ENCODE measurements at places on chromosomes 3 and 15.

DNA sequence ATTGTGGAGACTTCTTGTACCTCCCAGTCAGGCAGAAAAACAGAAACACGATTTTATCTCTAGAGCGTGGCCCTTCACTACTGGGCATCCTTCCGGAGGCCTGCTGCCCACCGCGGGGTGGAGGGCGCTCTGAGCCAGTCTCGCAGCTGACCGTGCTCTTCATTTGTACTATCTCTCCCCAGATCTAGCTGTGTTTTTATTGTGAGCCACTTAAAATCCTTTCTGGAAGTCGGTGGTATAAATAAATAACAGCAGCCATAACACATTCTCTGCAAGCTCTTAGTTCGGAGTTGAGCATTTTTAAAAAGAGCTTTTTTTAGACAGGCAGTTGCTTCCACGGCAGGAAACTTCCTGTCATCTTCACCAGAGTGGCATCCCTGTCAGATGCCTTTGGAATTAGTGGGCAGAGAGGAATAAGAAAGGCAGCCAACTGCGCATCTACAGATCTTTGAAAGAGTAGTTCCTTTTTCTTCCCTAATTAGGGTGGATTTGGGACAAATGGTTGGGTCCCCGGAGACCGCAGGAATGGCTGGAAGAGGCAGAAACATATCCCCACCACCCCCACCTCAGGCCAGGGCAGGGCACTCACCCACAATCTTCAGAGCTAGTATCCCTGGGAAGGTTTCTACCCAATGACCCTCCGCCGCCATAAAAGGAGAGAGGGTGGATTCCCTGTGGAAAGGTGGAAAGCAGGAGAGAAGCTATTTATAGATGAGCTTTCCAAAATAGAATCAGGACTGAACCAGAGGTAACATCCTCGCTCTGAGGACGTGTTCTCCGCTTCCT is 91.1 kb downstream of the TOP2B start:
- DNase-seq, result no peak

DNA sequence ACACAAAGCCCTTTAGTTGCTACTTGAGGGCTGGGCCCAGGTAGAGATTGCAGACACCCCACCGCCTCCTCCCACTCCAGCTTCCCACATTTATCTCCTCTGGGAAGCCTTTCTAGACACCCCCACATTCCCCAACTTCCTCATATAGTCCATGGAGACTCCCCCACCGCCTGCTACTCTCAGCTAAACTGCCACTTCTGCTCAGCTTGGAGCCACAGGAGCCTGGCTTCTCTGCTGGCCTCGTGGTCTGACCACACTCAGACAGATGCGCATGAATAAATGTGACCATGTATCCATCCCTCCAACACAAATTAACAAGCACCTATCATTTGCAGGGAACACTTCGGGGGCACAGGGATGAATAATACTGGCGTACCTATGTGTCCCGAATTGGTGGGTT is 10.5 kb upstream of the ACSBG1 start:
- DNase-seq, result no peak

DNA sequence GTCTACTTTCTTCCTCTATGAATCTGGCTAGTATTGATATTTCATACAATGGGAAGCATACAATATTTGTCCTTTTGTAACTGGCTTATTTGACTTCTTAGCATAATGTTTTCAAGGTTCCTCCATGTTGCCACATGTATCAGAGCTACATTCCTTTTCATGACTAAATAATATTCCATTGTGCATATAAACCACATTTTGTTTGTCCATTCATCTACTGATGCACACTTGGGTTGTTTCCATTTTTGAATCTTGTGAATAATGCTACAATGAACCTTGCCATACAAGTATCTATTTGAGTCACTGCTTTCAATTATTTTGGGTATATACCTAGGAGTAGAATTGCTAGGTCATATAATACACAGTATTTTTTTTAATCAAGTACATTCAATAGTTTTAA is 38.0 kb downstream of the OSBPL10 start:
- DNase-seq, result no peak

- no peak for DNase-seq
Observed at GRCh38 chr3:32422943-32423342, 31.3 kb downstream of the CMTM7 start.

GRCh38 chr3:115859002-115859807 is 235.9 kb downstream of the GAP43 start:
- no peak for DNase-seq

DNA sequence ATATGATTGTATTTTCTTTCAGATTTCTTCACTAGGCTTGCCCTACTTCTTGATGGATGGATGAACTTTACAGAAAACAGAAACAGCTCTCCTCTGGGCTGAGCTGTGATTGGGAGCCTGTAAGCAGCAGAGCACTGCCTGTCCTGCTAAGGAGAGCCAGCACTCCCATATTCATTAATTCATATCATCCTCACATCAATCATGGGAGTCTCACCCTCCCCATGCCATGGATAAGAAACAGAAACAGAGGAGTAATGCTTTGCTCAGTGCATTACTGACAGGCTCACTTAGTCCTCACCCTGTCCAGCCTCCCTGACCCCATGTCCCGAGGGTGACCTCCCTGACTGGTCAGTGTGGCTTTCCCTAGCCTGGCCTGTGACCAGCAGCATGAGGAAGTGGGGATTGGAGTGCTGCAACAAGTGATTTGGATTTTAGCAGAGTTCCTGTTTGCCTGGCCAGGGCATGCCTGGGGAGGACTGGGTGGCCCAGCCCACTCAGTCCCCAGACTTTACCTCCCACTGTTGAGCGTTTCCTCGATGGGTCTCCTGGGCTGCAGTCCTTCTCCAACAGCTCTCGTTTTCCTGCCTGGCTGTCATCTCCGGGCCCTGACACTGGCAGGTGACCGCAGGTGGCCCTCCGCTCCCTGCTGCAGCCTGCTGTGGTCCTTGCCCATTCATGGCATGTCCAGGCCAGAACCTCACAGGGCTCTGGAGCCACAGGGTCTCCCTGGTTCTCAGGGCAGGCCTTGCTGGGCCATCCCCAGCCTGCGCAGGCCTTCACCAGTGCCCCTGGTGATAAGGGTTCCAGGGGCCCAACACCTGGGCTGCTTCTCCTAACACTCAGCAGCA is 1.3 kb upstream of the TMIE start:
- DNase-seq, result no peak

- DNase-seq, result no peak
Observed at GRCh38 chr15:48766196-48766595, 44.7 kb downstream of the CEP152 start.

DNA sequence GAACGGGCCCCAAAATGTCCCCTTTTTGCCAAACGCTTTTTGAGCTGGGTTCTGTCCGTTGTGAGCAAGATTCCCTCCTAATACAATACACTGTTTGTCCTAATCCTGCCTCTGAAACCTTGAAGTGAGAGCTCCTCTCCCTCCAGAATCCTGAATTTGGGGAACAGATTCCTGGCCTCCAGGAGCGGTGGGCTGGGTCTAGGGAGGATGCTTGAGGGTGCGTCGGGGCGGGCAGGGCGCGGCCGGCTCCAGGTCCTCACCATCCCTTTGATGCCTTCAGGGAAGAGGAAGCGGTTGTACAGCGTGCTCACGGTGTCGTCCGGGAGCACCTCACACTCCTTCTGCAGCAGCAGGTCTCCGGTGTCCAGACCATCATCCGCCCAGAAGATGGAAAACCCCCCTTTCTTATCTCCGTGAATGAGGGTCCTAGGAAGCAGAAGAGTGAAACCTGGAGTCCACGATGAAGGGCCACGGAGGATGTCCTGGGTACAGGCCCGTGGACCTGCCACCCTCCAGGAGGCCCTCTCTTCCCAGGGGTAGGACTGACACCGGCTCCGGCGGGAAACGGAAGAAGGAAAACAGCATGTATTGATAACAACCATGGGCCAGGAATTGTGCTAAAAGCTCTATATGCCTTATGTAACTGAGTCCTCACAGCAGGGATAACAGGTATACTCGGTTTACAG is 23.2 kb downstream of the ALDH1L1 start:
- DNase-seq, result no peak

GRCh38 chr3:152190636-152191183 is 78.0 kb upstream of the MBNL1 start:
- no peak for DNase-seq

DNA sequence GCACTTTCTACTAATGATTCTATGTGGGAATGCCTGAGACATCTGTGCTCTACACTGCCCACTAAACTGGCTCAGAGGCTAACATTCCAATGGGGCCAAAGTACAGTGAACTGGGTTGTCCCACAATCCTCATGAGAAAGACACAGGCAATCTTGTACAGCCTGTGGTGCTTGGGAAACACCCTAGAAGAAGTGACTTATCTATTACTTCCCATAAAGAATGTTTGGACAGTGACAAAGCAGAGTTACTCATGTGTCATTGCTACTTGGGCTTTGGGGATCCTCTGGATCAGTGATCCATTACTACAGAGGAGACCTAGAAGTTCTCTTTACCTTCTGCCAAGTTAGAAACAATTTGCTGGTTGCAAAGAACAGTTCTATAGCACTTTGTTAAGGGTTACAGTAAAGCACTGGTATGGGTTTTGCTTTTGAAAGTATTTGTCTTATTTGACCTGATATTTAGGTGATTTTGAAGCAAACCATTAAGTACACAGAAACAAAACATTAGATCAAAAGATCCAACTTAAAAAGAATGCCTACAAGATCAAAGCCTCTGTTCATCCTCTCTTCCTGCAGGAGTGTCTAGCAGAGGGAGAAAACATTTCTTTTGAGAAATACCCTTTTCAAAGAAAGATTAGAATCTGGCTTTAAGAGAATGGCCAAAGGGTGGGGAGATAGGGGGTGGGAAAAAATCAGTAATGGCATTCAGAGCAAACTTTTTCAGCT is 75.8 kb downstream of the CTNNB1 start:
- no peak for DNase-seq

DNA sequence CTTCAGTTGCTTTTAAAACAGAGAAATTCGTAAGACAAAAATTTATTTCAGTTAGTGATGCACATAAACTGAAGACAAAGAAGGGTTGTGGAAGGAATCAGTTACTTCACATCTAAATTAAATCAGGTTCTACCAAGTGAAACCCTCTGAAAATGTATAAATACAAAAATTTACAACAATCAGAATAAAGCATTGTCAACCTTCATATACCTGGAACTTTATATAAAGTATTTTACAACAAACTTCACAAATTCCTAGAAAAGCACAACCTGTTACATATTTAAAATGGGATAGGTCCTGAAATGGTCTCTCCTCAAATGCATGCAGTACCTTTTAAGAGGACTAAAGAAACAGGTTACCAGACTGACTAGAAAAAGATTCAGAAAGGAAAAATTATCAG is 26.9 kb downstream of the ATOSA start:
- no peak for DNase-seq

GRCh38 chr3:106172780-106173179 is 304.0 kb upstream of the CBLB start:
- no peak for DNase-seq

DNA sequence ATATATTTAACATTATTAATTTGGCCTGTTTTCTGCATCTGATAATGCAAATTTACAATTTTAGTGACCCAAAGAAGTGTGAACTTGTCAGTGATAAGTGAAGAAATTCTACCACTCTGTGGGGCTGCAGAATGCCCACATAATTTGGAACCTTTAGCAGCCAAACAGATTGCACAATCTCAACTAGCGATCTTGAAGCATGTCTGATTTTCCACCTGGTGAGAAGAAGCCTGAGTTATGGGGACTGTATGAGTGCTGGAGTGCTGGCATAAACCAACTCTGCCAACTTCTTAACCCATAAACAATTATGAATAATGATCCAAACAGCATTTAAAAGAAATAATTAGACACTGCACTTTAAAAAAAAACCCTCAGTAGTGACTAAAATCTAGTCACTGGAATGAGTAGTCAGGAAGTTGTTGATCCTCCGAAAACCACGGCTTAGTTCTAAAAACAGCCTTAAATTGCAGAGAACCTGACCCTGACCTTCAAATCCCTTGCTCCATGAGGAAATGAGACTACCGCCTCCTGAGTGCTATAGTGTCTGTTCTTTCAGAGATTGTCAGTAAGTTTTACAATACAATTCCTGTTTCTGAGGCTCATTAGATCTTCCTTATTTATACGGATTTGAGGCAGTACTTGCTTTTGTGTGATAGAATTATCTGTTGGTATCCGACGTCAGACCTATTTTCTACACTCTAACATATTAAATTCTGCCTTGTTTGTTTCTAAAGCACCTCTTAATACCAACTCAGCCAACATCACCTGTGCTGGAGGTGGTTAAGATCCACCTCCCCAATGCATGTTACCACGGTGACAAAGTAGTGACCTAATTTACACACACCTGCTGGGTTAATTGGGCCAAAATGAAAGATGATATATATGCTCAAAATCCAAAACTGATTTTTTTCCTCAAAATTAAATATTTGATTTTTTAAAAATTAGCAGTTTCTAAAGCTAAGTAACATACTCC is 267.7 kb downstream of the ZBTB20 start:
- DNase-seq, result no peak

GRCh38 chr3:105629718-105630117 is 239.1 kb downstream of the CBLB start:
- no peak for DNase-seq

DNA sequence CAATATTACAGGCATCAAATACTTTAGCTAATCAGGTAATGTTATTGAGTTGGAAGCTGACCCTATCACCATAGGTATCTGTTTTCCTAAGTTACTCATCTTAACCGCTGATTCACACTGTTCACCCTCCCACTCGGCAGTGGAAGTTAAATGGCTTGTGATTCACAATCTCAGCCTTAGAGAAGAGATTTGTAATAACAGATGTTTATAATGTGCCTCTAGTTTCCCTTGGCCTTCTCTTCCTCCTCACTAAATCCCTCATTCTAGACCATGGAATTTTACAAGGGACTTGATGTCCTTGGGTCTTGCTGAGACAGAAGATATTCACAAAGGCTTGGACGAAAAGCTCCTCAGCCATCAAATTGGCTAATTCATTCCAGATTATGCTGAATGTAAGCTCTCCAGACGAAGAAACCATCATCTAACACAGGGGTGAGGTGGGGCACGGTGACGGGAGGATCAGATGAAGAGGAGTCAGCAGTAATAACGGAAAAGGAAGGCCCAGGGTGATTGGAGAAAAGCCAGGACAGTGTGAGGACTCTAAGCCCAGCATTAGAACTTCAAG is 931.7 kb downstream of the MCTP2 start:
- no peak for DNase-seq

GRCh38 chr3:58962040-58962651 is 87.7 kb downstream of the CFAP20DC start:
- DNase-seq, result no peak

DNA sequence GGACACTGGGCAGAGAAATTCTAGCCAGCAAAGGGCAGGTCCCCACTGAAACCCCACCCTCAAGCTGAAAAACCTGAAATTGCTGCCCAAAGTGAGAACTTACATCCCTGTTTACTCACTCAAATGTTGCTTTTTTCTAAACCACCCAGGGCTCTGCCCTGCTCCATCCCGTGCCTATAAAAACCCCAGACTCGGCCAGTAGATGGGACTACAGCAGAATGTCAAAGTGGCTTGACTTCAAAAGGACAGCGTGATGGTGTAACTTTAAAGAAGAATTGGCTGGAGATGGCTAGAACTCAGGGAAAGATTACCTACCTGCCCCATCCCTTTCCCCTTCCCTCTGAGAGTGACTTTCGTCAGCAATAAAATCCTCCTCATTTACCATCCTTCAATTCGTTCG is 246.9 kb downstream of the PYDC2 start:
- DNase-seq, result no peak

- no peak for DNase-seq
Observed at GRCh38 chr15:91254766-91255165, 154.7 kb downstream of the SV2B start.

Data from stimulated activated CD8-positive, alpha-beta memory T cell treated with anti-CD3 and anti-CD28 coated beads, Interleukin-4, amount 100 ng/mL, for 4 hours (primary cell).